Smooth muscle cell of trachea (primary cell): ENCODE measurements at places on chromosomes 3 and 15. TPM values are rescaled to one million over a fixed set of nuclear protein-coding genes. Genes with fewer than 3 reads are reported as not detected.

The ZNF620 gene
- 0.66 and 1.0 TPM in 2 replicates for total RNA-seq

The AP3B2 gene
- 0.15 and 1.5 TPM in 2 replicates for total RNA-seq

The PLCH1 gene
- under 0.01 and 0.17 TPM in 2 replicates for total RNA-seq

The NR2E3 gene
- 0.29 TPM in 1 of 2 replicates, not detected in the other for total RNA-seq

The TM4SF18 gene
- 0.44 TPM in 1 of 2 replicates, not detected in the other for total RNA-seq

The KNL1 gene
- total RNA-seq = 1.2 and 28.2 TPM in 2 replicates

The GOLGA8A gene
- total RNA-seq = 6.6 and 12.7 TPM in 2 replicates
